ENCODE measurements at places on chromosomes 13 and 19. TPM values are rescaled to one million over a fixed set of nuclear protein-coding genes. Genes with fewer than 3 reads are reported as not detected.

Gene PABPC3
- total RNA-seq: 0.14 TPM

- DNase-seq: no peak
Measured at GRCh38 chr13:72463561-72463960, 263.9 kb downstream of the MZT1 start.

DNA sequence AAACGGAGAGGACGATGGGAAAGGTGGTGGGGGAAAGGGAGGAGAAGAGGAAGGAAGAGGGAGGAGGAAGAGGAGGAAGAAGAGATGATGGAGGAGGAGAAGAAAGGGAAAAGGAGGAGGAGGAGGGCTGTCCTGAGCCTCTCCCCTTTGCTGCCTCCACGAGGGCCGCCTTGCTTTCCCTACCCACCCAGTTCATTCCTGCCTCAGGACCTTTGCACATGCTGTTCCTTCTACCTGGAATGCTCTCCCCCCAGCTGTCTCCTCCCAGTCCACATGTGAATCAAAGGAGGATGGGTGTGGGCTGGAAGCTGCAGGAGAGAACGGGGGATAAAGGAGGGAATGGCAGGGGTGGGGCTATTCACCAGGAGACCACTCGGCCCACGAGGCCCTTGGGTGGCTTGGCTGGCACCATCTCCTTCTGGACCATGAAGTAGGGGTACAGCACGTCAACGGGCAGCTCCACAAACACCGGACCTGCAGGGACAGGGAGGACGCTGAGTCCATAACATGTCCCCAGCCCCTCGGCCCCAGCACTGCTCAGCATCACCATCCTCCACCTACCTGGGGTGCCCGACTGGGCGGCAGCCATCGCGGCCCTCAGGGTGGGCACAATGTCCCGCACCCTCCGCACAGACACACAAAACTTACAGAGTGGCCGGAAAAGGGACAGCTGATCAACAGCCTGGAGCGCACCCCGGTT is 15.3 kb downstream of the SYDE1 start:
- DNase-seq: peak; percentile 72

DNA sequence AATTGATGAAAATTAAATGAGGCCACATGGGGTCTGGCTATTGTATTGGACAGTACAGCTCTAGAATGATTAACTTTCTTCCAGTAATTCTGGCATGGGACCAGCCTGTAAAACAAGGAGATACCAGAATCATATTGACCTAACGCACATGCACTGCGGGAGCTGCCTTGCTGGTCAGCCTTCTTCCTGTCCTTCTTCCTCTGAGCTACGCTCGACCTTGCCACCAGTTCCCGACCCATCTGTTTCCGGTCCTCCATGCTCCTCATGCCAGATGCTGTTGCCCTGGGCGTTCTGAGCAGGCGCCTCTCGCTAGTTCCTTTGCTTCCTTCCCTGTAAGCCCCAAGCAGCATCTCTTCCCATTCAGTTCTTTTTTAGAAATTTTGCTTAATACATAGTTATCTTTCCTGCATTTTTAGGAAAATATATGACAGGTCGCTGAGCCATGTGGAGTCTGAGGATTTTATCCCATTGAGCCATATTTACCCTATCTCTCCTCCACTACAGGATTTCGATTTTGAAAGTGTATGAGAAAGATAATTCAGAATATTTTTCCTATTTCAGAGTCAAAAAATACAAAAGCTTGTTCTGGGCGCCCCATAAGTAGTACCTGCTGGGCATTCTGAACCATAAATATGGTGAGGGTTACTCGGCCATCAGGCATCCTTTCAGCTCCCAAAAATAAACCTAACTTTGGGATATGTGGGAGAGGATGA is 38.6 kb downstream of the TNFRSF19 start:
- peak; percentile 88 for DNase-seq

Gene ACP5
- 8.4 TPM for total RNA-seq

DNA sequence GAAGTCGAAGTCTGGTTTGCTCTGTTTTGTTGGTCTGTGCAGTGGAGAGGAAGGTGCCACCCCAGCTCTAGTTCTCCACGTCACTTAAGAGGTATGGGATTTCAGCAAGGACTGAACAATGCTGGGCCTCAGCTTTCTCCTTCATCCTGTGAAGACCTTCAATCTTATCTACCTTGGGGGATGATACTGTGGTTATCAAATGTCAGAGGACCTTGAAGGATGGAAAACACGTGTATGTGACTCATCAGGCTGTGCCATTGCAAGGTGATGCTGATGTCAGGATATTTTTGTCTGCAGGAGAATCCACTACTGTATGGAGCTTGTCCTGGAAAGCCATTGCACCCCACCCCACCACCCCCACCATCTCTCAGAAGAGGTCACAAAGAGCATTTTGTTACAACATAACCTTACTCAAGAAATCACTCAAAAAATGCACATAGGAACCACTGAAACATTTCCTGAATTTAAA is 81.4 kb upstream of the UQCRFS1 start:
- no peak for DNase-seq

Gene ADGRE2
- total RNA-seq: 4.3 TPM

DNA sequence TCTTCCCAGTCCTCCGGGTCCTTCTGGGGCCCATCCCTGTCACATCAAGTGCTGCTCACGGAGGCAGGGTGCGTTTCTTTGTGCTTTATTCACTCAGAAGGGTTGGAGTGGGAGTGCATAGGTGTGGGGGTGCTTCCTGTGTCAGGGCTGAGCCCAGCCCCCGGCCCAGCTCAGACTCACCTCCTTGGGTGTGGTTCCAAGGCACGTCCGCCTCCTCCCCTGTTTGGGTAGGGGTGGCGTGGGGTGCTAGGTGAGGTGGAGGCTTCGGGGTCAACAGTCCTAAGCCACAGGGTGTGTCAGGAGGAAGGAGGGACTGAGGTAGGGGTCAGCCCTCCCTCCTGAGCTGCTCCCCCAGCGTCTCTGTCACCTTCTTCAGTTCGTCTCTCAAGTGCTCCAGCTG is 3.1 kb downstream of the CCER2 start:
- no peak for DNase-seq

DNA sequence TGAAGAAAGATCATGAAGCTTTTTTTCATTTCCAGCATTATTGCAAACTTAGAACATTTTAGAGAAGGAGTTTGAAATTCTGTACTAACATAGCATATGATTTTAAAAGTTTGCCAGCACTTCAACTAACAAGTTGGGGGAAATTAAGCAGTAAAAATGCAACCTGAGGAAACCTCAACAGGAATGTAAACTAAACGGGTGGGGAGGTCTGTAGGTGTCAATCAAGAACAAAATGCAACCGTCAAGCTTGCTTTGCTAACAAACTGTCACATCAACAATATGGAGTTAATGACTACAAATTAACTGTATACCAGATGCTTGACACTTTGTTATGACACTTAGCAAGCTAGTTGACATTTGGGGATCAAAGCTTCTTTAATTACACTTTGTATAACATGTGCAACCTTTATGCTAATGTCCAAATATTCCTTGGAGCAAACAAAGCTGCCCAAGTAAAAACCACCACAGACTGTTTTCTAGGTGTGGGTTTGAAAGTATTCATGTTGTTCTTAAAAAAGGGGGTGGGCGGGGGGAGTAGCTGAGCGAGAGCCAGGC is 52.1 kb downstream of the DACH1 start:
- no peak for DNase-seq

Gene THSD1
- total RNA-seq: 7.9 TPM

Gene ZNF525
- 10.7 TPM for total RNA-seq

DNA sequence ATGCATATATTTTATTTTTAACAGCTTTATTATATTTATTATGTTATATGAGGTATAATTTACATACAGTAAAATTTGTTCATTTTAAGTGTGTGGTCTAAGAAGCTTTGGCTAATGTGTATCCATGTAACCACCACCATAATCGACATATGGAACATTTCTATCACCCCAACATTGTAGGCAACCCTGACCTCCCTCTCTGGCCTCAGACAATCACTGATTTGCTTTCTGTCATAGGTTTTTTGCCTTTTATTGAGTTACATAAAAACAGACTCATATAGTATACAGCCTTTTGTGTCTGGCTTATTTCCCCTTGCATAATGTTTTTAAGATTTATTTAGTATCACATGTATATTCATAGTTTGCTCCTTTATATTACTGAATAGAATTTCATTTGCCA is 90.7 kb upstream of the KL start:
- DNase-seq: no peak

Gene ZBTB7A
- total RNA-seq: 50.6 TPM

- DNase-seq: no peak
Measured at GRCh38 chr13:109778102-109778542, 8.3 kb downstream of the IRS2 start.

Gene PEPD
- total RNA-seq: 63.5 TPM

GRCh38 chr13:73039201-73040108 is 19.4 kb upstream of the KLF5 start:
- no peak for DNase-seq

Gene RFPL4A
- total RNA-seq: not detected

Gene SAFB
- 50.5 TPM for total RNA-seq

GRCh38 chr13:94656766-94657165 is 55.1 kb downstream of the GPR180 start:
- no peak for DNase-seq

DNA sequence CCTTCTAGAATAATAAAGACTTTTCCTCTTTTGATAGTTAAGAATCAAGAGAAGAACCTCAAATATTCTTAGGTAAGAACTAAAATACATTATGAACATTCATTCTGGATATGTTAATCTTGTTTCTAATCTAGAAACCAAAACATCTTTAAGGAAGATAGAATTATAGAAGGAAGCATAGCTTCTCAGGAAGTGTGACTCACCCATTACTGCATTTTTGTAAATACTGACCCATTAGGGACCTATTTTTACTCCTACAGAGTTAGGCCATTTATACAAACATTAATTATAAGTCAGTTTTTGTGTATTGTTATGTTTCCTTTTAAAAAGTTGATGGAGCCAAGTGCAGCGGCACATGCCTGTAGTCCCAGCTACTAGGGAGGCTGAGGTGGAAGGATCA is 147.1 kb downstream of the NUFIP1 start:
- no peak for DNase-seq

Gene MCF2L
- 28.6 TPM for total RNA-seq

- DNase-seq: no peak
Measured at GRCh38 chr13:106874323-106874722, 306.4 kb upstream of the ARGLU1 start.

Gene PRTN3
- not detected for total RNA-seq

Gene NR1H2
- total RNA-seq: 65.0 TPM

DNA sequence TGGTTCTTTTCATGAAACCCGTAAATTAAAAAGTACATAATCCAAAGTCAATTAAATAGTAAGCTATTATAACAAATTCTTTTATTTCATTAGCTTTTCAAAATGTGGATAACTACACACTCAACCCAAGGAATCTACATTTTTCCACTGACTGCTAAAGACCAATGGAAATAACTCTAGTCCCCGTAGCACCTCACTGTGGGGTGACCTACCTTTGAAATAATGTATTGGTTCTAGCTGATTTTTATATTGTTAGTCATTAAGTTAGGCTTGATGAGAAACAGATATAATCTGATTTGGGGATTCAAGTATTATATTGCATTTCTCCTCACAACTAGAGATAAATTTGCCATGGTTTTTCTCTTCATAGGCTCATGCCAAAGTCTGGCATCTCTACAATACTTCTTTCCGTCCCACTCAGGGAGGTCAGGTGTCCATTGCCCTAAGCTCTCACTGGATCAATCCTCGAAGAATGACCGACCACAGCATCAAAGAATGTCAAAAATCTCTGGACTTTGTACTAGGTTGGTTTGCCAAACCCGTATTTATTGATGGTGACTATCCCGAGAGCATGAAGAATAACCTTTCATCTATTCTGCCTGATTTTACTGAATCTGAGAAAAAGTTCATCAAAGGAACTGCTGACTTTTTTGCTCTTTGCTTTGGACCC is 37.3 kb downstream of the KL start:
- DNase-seq: no peak

DNA sequence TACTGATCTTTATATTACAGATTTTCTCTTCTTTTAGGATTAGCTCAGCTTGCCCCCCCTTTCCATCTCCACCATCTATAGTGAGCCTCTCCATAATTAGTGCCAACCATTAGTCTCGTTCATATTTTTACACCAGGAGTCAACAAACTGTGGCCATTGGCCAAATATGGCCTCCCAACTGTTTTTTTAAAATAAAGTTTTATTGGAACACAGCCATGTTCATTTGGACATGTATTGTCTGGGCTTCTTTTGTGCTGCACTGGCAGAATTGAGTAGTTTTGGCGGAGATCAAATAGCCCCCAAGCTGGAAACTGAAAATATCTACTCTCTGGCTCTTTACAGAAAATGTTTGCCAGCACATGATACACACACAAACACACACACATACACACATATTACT is 18.4 kb downstream of the ZNF175 start:
- DNase-seq: no peak

DNA sequence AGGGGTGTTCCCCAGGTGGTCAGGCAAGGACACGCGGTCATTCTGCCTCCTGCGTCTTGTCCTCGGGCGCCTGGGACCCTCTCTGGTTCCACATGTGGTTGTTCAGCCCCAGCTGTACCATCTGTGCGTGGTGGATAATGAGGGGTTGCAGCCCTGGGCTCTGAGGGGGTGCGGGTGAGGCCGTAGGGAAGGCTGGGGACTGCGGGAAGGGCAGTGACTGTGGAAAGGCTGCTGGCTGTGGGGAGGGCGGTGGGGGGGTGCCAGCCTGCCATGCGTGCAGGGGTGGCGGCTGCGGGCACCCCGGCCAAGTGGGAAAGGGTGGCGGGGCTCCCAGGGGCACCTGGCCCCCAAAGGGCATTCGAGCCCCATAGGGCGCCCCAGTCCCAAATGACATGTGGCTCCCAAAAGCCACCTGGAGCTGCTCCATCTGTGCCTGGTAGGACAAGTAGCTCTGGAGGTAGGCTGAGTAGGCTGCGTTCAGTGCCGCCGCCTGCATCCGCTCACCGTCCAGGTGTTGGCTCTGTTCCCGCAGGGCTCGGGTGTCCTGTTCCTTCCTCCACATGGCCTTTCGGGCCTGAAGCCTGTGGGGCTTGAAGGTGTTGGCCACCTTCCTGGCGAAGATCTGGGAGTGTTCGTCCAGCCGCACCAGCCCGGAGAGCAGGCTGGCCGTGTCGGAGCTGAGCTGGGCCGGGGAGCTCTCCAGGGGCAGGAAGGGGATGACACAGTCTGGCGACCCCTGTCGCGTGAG is 15.1 kb downstream of the TICAM1 start:
- DNase-seq: peak; percentile 77

- DNase-seq: no peak
Measured at GRCh38 chr13:73198991-73199411, 140.2 kb downstream of the KLF5 start.

Gene LSR
- 5.1 TPM for total RNA-seq

DNA sequence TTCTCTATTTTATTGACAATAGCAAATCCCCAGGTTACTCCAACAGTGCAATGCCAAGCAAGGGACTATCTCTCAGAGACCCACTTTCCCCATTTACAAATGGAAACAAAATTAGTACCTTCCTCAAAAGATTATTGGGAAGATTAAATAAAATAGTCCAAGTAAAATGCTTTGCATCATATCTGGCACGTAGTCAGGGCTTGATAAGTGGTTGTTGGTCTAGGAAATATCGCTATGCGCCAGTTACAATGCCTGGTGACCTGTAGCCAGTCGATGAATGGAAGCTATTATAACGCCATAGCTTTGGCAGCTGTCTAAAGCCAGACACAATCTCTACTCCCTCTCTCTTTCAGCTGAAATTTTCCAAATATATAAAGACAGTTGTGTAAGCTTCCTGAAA is 220.3 kb downstream of the RAP2A start:
- no peak for DNase-seq

- DNase-seq: no peak
Measured at GRCh38 chr19:18423258-18424020, 4.2 kb downstream of the SSBP4 start.

Gene LIN37
- 8.3 TPM for total RNA-seq

GRCh38 chr19:12921047-12921446 is 2.0 kb upstream of the SYCE2 start:
- no peak for DNase-seq

Gene SERPINE3
- not detected for total RNA-seq
